Stimulated activated CD4-positive, alpha-beta T cell treated with anti-CD3 and anti-CD28 coated beads, TNF-alpha, amount 100 ng/mL, for 48 hours (primary cell): ENCODE measurements at places on chromosomes 5 and 9.

GRCh38 chr9:134185536-134186011 lies 21.2 kb upstream of the RNU6ATAC start:
- no peak for DNase-seq

DNA sequence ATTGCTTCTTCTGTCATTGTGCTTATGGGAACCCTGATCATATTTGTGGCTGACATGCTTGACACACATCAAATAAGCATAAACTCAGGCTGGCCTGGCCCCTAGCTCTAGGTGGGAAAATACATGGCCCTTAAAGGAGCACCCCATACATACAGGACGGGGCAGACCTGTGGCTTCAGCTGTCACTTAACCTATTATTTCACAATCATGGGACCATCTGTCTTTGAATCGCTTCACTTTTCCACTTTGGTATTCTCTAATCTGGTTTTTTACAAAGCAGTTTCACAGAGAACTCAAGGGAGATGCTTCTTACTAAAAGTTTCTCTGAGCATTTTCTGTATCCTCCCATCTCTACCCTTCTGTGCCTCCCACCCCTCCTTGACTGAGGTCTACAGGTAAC lies 34.6 kb upstream of the LRRTM2 start:
- DNase-seq = no peak

DNA sequence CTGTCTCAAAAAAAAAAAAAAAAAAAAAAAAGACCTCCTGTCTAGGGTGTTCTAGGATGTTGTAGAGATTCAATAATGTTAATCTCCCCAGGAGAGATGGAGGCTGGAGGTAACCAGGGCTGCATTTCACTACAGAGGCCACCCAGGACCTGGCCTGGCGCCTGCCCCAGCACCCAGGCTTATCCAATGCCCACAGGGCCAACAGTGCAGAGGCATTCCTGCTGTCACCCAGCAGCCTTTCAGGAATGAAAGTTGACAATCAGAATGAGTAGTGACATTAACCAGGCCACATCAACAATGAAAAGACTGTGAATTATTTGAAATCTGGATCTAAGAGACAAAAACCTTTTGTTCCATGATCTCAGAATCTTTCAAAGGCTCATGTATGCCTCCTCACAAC lies 36.2 kb upstream of the GABRP start:
- no peak for DNase-seq

- no peak for DNase-seq
These were observed 374.1 kb downstream of the DEPDC1B start for GRCh38 chr5:60325870-60326269.

GRCh38 chr9:113636165-113636564 lies 172.6 kb downstream of the RGS3 start:
- DNase-seq = no peak

- DNase-seq = no peak
These were observed 17.7 kb downstream of the ROPN1L start for GRCh38 chr5:10459080-10460055.

GRCh38 chr5:175775416-175775815 lies 96.0 kb upstream of the CPLX2 start:
- no peak for DNase-seq

DNA sequence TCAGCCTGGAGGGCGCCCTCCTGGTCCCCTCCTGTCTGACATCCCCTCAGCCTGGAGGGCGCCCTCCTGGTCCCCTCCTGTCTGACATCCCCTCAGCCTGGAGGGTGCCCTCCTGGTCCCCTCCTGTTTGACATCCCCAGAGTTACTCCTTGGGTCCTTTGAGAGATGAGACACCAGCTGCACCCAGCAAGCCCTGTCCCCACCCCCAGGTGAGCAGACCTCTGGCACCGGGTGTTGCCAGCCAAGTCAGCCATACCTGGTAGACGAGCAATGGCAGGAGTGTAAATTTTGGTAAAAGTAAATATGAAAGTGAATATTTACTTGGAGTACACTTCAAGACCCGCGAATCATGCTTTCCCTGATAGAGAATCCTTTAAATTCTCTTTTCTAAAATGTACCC lies 25.4 kb downstream of the EXOC3 start:
- no peak for DNase-seq

DNA sequence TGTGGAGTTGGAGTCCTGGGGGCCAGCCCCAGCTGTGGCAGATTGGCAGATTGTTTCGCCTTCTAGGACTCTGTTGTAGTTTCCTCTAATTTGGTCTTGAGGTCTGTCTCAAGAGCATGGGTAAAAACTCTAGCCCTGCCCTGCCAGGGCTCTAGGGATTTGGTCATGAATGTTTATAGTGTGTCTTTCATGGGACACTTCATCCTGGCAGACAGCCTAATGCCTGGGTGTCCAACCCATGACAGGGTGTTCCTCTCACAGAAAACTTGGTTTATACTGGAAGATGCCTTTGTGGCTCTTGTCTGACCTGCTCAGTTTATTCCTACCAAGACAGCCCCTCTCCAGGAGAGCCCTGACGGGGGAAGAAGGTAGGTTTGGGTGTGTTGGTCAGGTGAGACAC lies 45.5 kb downstream of the GALNT12 start:
- DNase-seq = no peak

DNA sequence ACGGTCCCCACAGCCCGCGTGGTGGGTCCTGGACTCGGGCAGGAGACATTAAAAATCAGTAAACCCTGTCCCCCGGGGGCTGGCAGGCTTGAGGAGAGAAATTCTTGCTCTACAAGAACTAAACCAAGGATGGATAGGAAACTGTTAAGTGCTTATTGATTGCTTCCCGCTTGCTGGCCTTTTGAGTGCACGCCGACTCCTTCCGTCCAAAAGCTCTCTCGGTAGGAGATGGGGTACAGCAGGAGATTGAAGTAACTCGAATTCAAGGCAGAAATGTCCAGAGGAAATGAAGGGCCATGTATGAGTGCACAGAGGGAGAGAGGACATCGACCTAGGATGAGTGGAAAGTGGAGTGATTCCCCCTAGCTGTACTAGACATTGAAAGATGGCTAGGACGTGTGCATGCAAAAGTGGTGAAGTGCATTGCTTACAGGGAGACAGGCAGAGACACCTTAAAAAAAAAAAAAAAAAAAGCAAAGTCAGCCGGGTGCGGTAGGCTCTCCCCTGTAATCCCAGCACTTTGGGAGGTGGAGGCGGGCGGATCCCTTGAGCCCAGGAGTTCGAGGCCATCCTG lies 923 bp downstream of the RECK start:
- DNase-seq = no peak

GRCh38 chr5:79378510-79379186 lies 135.3 kb downstream of the HOMER1 start:
- no peak for DNase-seq

DNA sequence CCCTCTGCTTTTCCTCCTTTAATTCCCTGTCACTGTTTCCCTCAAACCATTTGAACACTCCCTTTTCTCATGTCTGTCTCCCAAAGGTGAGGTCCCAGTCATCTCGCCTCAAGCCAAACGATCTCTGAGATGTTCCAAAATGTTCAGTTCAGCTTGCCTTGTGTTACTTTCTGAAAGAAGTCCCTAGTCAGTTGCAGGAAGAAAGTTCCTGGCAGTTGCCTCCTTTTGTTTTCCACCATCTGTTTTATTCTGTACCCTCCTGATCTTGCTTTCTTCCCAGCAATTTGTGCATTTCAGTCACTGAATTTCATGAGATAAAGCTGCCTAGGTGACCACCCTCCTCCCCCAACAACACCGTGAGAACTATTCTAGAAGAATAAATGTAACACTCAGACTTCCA lies 277.5 kb downstream of the EPB41L4A start:
- no peak for DNase-seq

DNA sequence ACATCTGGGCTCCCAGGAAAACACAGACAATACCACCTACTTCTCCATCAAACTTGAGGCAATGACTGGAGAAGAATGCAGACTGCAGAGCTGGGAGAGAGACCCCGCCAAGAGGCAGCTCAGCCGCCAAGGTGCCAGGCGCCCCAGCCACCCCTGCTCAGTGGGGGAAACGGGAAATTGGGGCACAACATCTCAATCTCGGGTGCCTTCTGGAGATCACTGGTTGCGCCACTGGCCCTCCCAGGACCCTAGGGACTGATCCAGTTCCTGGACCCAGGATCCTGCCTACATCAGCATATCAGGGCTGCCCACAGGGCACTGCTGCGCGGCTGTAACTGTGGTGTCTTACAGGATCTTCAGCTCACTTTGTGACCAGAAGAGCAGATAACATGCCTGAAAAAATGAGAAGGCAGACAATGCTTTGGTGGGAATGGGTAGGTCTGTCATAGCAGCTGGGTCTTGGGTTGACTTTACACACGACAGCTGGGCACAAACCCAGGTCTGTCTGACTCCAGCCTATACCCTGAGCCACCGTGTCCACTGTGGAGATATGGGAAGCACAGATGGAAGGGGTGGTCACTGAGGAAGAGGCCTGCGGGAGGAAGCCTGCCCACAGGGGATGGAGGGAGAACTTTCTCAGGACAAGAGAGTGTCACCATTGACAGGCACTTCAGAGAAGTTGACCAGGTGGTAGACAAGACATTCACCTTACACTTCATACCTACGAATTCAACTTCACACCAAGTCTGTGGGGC lies 135.2 kb upstream of the RAPGEF1 start:
- no peak for DNase-seq

DNA sequence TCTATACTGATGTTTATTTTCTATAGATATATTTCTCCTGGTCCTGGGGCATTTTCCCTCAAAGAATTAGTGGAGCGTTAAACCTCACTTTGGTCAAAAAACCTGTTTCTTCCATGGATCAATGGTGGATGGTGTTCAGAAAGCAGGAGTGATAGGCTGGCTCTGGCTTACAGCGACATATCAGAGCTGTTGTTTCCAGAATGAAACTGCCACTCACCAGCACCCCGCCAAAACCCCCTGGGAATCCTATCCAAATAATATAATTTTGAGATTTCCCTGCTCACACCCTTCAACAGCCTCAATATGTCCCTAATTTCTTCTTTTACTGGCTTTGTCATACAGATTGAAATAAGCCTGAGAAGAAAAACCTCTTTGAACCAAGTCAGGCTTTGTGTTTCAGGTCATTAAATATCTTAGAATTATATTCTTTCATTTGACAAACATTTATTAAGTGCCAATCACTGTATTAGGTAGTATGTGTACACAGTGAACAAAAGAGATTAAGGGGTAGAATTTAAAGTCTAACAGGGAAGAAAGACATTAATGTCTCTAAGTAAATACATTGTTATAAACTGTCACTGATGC lies 144.5 kb upstream of the GPR151 start:
- no peak for DNase-seq

GRCh38 chr9:113675475-113675941 lies 200.6 kb upstream of the ZNF618 start:
- DNase-seq = no peak

GRCh38 chr5:146388386-146388785 lies 49.7 kb downstream of the POU4F3 start:
- no peak for DNase-seq

- no peak for DNase-seq
These were observed 1104.8 kb upstream of the C9orf72 start for GRCh38 chr9:28678097-28678496.

DNA sequence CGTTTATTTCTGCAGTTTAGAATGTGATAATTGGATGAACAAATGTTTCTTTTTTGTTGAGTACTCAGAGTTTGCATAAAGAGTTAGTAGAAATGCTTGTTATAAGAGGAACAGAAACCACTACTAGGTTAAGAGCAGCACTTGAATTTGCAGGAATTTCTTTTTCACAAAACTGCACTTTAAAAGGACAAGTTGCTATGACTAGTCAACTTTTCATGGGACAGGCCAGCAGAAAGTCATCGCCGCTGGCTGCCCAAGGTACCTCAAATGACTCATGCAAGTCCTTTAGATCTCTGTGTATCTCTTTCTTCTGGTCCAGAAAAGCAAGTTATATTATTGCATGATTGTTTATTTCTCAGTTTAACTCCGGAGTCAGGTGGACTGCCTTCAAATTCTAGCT lies 97.3 kb upstream of the HMHB1 start:
- DNase-seq = no peak

DNA sequence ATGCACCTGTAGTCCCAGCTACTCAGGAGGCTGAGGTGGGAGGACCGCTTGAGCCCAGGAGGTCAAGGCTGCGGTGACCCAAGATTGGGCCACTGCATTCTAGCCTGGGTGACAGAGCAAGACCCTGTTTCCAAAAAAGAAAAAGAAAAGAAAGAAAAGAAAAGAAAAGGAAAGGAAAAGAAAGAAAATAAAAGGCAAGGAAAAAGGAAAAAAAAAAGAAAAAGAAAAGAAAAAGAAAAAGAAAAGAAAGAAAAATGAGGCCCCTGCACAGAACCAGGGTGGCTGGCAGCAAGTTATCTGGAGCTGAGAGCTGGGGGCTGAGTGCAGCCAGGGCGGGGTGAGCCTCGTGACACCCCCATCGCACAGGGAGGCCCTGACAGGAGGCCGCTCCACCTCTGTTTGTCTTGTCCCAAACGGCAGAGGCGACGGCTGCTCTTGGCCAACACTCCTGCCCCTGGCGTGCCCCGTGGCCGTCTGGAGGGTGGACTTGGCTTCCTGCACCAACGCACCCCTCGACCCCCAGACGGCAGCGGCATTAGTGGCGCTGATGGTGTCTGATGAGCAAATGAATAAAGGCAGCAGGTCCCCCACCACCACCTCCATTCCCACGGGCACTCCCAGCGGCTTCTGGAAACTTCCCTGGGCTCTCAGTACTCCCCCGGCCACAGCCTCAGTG lies 16.7 kb downstream of the EXD3 start:
- no peak for DNase-seq

DNA sequence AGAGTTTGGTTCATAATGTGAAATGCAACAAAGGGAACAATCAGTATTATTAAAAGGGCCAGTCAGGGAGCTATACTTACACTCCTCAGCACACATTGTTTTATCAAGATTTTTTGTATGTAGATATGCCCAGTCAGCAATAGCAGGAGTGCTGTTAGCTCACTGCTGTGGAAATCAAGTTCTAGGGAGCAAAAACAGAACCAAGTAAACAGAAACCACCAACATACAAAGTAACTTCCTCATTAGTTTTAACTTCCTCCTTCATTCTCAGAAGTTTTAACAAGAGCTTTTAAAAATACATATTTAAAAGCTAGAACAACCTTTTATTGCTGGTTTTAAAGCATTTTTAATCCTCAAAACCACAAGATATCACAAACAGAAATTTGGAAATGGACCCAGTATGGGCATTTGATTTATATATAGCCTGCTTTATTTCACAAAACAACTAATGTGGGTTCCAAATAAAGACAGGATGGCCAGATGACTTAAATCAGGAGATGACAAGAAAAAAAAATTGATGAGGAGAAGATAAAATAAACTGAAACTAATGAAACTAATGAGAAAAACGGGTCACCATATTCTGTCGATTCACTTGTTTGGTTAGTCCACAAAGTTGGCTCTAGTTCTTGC lies 178.5 kb downstream of the ADAMTS12 start:
- DNase-seq = no peak

GRCh38 chr9:109653470-109653869 lies 126.5 kb upstream of the PALM2AKAP2 start:
- DNase-seq = no peak
